ENCODE measurements at places on chromosomes 1 and 21. TPM values are rescaled to one million over a fixed set of nuclear protein-coding genes. Genes with fewer than 3 reads are reported as not detected.

ZFYVE9 gene
- 4.2 TPM for total RNA-seq

SLAMF9 gene
- not detected for total RNA-seq

MAP3K21 gene
- total RNA-seq = 5.0 TPM

MPZ gene
- 2.6 TPM for total RNA-seq

FAM229A gene
- 3.1 TPM for total RNA-seq

FAM131C gene
- total RNA-seq = 0.19 TPM

EFCAB7 gene
- total RNA-seq = 4.9 TPM

DNASE2B gene
- total RNA-seq = not detected

HSPA6 gene
- total RNA-seq = 0.75 TPM

Data from activated CD8-positive, alpha-beta memory T cell treated with anti-CD3 and anti-CD28 coated beads for 36 hours (primary cell).